Fibroblast of skin of abdomen (primary cell): ENCODE measurements at places on chromosomes 13 and 19.

DNA sequence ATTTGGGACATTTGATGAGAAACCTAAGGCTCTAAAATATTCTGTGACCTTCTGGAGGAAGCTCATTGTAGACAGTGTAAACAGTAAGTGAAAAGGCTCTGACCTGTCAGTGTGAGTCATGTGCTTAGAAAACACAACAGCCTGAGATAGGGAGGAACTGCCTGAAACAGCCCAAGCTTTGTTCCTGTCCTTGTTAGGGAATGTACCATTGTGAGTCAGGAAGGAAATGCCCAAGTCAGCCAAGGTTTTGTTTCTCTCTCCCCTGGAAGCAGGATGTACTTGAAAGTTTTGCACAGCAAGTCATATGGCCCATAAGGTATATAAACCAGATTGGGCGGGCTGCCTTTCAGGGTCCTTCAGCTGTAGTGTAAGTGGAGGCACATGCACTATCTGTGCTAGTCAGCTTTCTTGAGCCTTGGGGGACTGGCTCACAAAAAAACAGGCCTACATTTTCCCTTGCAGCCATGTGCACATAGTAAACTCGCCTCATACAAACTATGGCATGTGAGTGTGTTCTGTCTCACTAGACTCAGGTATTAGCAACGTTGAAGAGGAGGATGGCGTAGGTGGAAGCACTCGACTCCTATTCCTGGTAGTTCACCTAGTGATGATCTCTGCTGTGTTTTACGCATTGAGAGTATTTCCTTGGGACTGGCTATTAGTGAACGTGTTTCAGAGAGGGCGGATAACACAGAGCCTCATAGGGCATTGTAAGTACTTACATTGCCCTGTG, 141.2 kb upstream of the KLHL1 start:
- DNase-seq, result no peak

DNA sequence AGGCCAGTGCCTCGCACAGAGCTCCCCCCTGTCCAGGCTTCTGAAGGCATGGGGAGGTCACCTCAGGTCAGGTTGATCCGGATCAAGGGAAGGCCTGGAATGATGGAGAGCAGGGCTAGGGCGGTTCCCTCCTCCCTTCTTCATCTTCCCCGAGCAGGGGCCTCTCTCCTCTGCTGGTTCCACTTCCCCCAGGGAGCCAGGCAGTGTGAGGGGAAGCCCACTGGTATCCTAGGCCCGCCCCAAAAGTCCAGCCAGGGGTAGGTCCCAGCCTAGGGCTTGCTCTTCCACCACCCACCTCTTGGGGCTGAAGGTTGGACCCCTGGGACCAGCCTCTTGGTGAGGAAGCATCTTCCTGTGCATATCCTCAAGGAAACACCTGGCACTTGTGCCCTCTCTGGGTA, 16.4 kb upstream of the PRR19 start:
- DNase-seq, result no peak

DNA sequence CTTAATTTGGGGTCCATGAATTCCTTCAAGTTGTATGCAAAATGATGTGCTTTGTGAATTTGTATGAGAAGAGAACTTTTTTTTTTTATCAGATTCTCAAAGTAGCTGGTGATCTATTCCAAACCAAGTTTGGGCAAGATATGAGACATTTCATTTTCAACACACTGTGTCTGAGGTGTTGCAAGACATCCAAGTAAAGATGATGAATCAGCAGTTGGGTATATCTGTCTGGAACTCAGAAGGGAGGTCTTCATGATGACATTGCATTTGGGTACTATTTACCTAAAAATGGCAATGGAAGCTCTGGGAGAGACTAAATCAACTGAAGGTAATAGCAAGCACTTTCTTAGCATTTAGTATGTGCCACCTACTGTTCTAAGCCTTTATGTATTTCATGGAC, 2.8 kb downstream of the FAM124A start:
- DNase-seq, result no peak

- no peak for DNase-seq
These were observed 5.9 kb downstream of the LRRC4B start for GRCh38 chr19:50562329-50562728.

- no peak for DNase-seq
These were observed 11.5 kb upstream of the SUPT20H start for GRCh38 chr13:37070956-37071355.

- DNase-seq, result no peak
These were observed 69.6 kb downstream of the ARHGEF7 start for GRCh38 chr13:111184458-111185401.

DNA sequence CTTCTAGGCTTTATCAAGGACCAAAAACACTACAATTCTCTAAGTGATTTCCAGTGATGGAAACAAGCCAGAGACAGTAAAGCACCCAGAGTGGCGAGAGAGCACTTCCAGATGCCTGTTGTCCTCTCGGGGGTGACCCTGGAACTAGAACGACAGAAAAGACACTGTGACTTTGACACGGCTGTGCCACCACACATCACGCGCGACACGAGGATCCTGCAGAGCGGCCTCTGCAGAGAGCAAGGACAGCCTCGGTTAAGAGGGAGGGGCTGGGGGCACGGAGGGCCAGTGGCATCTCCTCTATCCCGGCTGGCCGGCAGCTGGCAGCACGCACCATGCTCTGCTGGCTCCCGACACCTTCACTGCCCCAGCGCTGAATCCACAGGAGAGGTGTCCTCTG, 42.3 kb downstream of the SUGP2 start:
- no peak for DNase-seq
